ENCODE measurements at places on chromosomes 1 and 21. TPM values are rescaled to one million over a fixed set of nuclear protein-coding genes. Genes with fewer than 3 reads are reported as not detected.
A peak's percentile ranks its signal among the peaks of the same experiment; 100 is the strongest.

CD48 gene
- total RNA-seq: 1.4 TPM

CCDC185 gene
- 17.2 TPM for total RNA-seq

ACAP3 gene
- total RNA-seq: 62.7 TPM

OR6N1 gene
- total RNA-seq: 1.0 TPM

- DNase-seq: peak; percentile 39
These were observed 485 bp downstream of the SIPA1L2 start for GRCh38 chr1:232629250-232630046.

DNA sequence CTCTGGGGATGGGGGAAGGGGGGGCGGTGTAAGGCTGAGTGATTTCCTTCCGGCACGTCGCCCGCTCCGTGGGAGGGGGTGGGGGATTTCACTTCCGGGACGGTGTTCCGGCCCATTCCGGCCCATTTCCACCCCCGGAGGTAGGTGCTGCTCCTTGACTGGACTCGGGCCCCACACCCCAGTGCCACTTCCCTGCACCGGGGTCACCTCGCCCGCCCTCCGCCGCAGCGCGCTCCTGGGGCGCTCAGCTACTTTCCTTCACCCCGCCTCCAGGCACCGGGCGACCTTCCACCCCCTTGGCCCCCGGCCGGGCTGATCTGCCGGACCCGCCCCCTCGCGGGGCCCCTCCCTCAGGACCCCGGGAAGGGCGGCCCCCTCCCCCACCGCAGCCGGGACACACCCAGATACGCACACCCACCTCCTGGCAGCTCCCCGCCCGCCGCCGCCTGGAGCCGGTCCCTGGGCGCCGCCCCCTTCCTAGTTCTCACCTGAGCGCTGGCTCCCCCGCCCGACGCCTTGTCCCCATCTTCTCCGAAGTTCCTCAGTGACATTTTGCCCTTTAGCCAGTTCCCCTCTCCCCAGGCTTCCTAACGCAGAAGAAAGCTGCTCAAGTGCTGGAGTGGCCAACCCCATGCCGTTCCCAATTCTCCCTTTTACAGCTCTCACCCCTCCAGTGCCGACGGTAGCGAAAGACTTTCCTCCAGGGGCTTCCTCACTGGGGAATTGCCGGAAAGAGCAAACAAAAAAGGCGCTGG is at the start of gene ZBTB37:
Gene ZBTB37 (plus strand): TSS at position 115 of the 755 bp plus-strand sequence. CDS start 1,846 bp downstream, outside the sequence.
- DNase-seq: peak; percentile 87

DNA sequence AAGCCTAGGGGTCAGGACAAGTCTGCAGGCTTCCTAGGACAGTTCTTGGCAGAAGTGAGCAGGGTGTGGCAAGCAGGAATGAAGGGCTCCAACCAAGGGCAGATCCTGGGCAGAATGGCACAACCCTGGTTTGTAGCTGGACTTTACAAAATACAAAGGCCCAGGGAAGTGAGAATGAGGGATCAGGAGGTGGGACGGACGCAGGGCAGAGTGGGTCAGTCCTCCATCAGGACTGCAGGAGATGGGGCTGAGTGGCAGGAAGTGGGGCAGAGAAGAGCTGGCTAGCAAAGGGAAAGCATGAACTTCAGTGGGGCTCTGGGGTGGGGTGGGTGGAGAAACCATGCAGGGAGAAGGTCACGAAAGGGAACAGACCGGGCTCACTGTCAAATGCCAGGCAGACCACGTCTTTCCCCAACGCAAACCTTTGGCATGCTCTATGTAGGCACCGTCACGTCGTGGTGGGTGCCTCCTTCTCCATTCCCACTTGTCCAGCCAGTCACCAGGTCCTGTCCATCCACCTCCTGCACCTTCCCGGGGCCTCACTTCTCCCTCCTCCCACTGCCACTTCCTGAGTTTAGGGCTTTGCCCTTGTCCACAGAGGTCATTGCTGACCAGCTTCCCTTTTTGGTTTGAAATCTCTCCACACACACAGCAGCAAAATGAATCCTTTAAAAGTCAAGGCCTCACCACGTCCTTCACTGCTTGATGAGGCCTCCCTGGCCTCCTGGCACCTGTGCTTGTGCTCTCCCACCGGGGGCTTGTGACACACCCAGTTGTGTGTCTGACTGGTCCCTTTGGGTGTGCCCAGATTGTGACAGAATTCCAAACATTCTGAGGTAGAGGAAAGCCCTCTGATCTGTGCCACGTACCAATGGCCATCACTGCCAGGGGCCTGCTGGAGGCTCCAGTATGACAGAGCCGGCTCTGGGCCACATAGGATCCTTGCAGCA is 8.7 kb upstream of the CLDN19 start:
- no peak for DNase-seq

All from testis (tissue), 5 donors.